ENCODE measurements at places on chromosomes 1 and 21. TPM values are rescaled to one million over a fixed set of nuclear protein-coding genes. Genes with fewer than 3 reads are reported as not detected.

C1orf226 gene
- total RNA-seq, result 0.12 TPM

CD244 gene
- total RNA-seq, result not detected

GIPC2 gene
- not detected for total RNA-seq

LCE2B gene
- total RNA-seq, result not detected
